ENCODE measurements at places on chromosomes 13 and 19.

GRCh38 chr13:61275736-61276135, 139.9 kb downstream of the PCDH20 start:
- peak; percentile 79 for DNase-seq

- no peak for DNase-seq
Measured at GRCh38 chr19:46691104-46691503, 25.8 kb downstream of the PRKD2 start.

GRCh38 chr13:25806264-25806974, 245.4 kb downstream of the SHISA2 start:
- no peak for DNase-seq

GRCh38 chr19:44878120-44878865, 12.8 kb upstream of the TOMM40 start:
- no peak for DNase-seq

GRCh38 chr19:11339254-11340098, at the start of gene RAB3D:
Gene RAB3D, minus strand, starts transcription at chr19:11339657. Its CDS starts 2,258 bp downstream, at chr19:11337399.
- DNase-seq: peak; percentile 86

- no peak for DNase-seq
Measured at GRCh38 chr19:42560731-42561130, 32.5 kb upstream of the CEACAM1 start.

GRCh38 chr19:13211426-13212308, 61.5 kb downstream of the IER2 start:
- DNase-seq: no peak

DNA sequence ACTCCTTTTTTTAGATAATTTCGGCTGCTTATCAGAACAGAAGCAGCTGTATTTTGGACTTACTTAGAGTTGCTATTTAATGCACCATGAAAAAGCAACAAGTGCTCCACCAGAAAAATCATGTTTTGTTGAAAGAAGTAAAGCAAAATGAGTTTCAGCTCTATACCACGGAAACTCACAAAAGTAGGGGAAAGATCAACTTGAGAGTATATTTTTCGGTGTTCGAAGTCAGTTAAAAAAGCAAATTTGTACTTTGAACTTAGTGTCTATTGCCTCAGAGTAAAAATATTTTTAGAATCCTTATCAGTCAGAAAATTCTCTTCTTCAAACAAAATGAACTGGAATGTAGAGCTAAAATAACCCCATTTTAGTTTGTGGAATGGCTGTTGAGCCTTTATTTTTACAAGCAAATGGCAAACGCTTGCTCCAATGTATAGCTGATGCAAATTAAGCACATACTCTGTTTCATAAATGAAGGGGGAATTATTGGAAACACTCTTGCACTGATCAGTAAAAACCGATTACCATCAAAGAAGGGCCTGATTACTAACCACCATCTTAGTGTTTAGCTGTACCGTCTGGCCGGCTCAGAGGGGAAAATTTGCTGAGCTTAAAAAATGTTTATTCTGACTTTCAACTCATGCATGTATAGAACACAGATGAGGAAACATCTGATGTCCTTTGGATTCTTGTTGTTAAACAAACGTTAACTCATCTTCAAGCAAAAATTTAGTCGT, 540.7 kb downstream of the GPC6 start:
- no peak for DNase-seq

- peak; percentile 86 for DNase-seq
Measured at GRCh38 chr19:47729468-47729798, 15.9 kb upstream of the NOP53 start.

DNA sequence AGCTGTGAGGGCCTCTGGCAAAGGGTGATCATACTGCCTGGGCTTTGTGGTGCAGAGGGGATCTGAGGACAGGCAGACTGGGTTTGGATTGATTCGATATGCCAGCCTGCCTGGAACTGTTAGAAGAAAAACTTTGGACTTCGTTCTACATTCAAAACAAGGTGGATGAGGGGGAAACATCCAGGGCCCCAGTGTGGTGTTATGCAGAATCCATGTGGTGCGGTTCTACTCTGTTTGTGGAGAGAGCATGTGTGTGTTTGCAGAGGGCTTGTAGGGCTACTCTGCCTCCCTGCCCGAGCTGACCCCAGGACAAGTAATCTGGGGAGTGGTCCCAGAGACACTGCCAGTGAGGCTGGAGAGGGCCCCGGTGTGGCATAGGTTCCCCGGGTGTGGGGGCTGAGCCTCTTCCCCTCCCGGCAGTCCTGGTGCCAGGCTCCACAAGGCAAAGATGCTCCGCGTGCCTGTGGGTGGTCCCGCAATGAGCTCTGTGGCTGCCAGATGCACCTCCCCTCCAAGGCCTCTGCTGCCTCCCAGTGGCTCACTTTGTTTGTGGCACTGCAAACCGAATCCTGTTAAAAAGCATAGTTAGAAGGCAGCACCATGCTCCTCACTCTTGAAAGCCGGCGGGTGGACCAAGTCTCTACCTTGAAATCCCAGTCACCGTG, 22.3 kb upstream of the TFDP1 start:
- DNase-seq: peak; percentile 61

DNA sequence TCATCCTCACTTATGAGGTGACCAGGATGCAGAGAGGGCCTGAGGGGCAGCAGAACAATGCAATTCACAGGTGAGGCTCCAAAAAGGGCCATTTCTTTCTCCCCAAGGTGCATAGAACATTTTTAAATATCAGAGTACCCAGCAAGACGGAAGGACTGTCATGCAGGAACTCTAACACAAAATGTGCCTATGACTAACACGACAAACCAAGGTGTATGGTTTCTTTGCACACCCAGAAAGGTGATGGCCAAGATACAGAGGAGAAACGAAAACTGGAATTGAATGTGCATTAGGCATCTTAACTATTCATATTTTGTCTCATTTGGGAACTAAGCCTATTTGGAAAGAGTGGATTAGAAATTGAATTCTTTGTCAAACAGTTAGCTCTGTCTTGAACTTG, 29.9 kb downstream of the SHISA2 start:
- no peak for DNase-seq

DNA sequence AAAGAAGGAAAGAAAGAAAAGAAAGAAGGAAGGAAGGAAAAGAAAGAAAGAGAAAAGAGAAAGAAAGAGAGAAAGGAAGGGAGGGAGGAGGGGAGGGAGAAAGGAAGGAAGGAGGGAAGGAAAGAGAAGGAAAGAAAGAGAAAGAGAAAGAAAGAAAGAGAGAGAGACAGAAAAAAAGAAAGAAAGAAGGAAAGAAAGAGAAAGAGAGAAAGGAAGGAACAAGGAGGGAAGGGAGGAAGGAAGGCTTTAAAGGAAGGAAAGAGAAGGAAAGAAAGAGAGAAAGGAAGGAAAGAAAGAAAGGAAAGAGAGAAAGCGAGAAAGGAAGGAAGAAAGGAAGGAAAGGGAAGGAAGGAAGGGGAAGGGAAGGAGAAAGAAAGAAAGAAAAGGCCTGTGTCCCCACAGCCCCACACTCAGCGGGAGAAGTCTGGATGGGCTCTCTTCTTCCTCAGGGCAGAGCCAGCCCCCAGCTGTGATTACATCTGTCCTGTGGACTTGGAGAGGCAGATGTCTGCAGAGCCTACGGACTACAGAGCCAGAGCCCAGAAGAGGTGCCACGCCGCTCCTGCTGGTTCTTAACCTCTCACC, 9.6 kb downstream of the PTPRH start:
- DNase-seq: no peak

DNA sequence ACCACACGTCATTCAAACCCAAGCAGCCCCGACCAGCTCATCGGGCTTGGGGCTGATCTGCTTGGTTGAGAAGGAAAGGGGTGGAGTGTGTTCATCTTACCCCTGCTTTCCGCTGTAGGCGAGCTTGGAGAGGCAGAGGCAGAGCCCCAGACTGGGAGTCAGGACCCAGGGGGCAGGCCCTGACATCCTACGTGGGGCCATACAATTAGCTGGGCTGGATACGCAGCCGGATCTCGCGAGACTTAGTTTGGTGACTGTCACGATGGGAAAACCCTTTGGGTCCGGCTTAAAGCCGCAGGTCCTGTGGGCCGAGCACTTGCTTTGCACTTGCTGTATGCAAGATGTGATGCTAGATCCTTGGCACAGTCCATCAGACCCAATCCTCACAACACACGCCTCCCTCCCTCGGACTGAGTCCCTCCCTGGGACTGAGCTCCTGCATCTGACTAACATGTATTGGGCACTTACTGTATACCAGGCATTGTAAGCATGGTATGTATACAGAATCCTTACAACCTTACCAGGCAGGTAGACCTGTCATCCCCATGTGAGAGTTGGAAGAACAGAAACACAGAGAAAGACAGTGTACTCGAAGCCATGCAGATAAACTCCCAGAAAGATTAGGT, 3.7 kb downstream of the CEACAM16 start:
- DNase-seq: no peak

- DNase-seq: no peak
Measured at GRCh38 chr19:45773384-45773783, 4.3 kb upstream of the SIX5 start.

GRCh38 chr19:11749751-11750150, 11.0 kb upstream of the ZNF823 start:
- no peak for DNase-seq

- DNase-seq: no peak
Measured at GRCh38 chr19:45922281-45922680, 7.7 kb upstream of the NANOS2 start.

- DNase-seq: no peak
Measured at GRCh38 chr13:25652764-25653163, 281.0 kb downstream of the ATP8A2 start.

DNA sequence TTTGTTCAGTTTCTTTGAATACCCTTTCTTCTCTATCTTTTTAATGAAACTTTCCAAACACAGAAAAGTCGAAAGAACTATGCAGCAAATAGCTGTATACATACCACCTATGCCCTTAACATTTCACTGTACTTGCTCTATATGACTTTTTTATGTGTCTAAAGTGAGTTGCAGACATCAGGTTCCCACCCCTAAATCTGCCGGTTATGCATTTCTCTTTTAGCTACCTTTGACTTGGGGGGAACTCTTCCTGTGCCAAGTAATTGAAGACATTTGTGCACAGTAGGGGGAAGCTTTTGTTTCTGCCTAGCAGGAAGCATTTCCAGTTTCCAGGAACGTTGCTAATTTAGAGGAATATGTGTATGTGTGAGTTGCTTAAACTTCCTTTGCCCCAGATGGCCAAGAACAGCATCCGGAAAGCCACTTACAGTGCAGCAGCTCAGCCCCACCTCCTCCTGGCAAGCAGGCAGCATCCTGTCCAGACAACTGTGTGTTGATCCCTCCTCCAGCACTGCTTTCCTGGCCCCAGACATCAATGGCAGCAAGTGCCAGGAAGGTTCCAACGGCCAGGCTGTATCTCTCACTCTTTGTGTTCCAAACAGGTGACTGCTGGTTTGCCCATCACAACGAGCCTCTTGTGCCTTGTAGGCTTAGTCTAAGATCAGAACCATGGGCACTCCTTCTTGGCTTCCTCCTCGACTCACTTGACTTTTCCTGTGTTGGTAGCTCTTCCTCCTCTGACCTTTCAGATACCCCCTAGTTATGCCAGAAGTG, 14.7 kb upstream of the GRAMD1A start:
- no peak for DNase-seq

- peak; percentile 51 for DNase-seq
Measured at GRCh38 chr13:73849292-73849691, 284.9 kb downstream of the KLF12 start.

- DNase-seq: no peak
Measured at GRCh38 chr13:81051873-81052272, 710.9 kb upstream of the SPRY2 start.

DNA sequence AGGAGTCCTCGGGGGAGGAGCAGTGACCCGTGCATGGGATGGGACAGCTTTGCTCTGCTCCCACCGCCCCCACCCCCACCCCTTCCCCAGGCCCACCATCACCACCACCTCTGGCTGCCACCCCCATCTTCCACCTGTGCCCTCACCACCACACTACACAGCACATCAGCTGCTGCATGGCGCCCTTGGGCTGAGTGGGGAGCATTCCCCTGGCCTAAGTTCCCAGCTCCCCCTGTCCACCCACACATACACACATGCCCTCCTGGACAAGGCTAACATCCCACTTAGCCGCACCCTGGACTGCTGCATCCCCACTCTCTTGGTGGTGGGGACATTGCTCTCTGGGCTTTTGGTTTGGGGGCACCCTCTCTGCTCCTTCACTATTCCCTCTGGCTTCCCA, 46.2 kb upstream of the SGCG start:
- DNase-seq: no peak

GRCh38 chr13:31891472-31891871, 140.1 kb upstream of the FRY start:
- DNase-seq: peak; percentile 8

DNA sequence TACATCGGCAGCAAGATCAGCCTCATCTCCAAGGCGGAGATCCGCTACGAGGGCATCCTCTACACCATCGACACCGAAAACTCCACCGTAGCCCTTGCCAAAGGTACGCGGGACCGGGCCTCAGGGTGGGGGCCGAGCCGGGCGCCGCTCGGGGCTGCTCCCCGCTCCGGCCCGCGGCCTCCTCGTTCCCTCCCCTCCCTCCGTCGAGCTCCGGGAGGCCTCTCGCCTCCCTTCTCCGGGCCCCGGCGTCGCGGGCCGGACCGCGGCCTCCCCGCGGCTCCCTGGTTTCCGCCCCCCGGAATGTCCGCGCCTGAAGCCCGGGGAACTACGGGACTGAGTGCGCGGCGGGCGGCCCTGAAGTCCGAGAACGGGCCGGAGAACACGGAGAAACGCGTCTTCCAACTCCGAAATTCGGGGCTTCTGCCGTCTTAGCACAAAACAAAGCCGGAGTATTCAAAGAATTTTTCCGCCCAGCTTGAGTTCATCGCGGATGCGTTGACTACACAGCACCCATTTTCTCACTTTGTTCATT, 423 bp downstream of the LSM14A start:
- DNase-seq: no peak

- no peak for DNase-seq
Measured at GRCh38 chr13:97502181-97502580, 68.2 kb downstream of the RAP2A start.

DNA sequence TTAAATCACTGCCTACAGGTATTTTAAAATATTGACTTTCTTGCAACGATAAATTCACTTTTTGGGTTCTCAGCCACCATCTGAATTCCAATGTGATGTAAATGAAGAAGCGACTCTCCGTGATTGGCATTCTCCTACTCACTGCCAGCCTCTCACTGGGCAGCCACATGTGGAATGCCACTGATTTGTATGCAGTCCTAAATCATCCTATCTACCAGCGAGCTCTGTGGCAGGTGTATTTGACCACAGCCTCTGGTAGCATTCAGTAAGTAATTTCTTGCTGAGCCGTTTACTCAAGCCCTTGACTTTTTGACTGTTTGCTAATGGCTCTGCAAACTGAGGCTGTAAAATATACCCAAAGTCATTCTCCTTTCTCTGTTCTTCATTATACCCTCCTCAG, 559.0 kb upstream of the SLC10A2 start:
- DNase-seq: no peak

DNA sequence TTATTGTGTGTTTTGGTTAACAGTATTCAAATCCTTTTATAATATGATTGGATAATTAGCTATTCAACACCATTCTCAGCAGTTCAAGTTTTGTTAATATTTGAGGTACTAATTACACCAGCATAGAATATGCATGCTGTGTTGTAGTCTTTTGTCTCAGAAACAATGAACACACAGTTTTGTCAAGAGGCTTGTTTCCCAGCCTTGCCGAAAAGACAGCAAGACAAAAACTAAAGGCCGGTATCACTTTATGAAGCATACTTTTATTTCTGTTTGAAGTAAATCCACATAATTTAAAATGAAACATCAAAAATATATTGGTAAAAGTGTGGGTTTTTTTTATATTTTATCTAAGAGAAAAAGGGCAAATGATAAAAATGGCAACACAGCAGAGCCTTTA, 7.5 kb downstream of the GPR180 start:
- no peak for DNase-seq
